Stimulated activated CD4-positive, alpha-beta T cell treated with anti-CD3 and anti-CD28 coated beads, TNF-alpha, amount 100 ng/mL, for 4 hours (primary cell): ENCODE measurements at places on chromosomes 4 and X.

GRCh38 chr4:67124716-67125115, 420.6 kb downstream of the CENPC start:
- no peak for DNase-seq

GRCh38 chrX:154459832-154460231, 1.8 kb downstream of the PLXNA3 start:
- DNase-seq: no peak

DNA sequence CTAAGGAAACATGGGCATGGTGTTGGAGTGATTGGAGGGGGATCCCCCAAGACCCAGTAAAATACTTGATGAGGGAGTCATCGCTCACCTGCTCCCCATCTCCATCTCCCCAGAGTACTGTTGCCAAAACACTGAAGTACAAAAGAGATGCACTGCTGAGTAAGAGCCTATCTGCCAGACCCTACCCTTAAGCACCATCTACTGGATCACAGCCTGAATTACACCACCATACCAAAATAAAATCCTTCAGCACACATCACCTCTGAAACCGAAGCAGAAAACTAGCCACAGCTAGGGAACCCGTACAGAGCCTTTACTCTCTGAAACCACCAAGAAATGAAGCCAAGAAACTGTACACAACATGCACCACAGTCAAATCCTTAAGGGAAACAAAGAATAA, 466.3 kb upstream of the ACTRT1 start:
- DNase-seq: no peak

- DNase-seq: no peak
Measured at GRCh38 chr4:155954118-155954685, 536 bp upstream of the CTSO start.

DNA sequence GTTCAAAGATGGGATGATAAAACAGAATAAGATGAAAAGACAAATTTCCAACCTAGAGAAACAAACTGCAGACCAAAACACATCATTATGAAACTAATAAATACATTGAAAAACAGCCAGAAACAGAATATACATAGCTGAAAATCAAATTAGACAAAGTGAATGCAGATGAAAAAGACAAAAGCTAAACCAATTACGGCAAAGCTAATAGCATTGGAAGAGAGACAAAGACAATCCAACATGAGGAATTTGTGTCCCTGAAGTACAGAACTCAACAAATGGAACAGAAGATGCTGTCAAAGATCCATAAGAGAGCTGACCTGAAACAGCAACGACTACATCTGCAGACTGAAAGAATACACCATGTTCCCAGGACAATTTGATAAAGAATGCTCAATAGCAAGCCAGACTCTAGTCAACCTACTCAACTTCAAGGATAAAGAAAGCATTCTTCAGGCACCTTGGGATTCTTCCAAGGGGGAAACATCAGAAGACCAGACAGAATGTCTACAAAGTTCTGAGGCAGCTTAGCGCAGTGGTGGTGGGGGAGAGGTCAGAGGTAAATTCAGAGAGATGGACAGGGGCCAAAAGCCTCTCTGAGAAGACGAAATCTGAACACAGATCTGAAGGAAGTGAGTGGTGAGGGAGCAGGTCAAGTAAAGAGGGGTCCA, 27.4 kb upstream of the IRAK1 start:
- DNase-seq: no peak

DNA sequence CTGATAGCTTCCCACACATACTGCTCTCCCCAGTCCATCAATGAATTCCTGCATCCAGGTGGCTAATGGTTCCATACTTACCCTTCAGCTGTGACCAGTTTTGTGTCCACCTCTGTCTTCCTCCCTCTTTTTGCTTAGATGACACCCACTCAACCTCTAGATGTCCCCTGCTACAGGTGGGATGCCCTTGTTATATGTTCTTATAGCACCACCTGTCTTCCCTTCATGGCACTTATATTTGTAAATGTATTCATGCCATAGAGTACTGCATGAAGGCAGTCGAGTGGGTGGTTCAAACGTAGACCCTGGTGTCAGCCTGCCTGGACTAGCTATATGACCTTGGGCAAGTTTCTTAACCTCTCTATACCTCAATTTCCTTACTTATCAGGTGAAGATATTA, 6.5 kb upstream of the USP46 start:
- no peak for DNase-seq

GRCh38 chr4:11338956-11339782, 89.5 kb downstream of the HS3ST1 start:
- no peak for DNase-seq

DNA sequence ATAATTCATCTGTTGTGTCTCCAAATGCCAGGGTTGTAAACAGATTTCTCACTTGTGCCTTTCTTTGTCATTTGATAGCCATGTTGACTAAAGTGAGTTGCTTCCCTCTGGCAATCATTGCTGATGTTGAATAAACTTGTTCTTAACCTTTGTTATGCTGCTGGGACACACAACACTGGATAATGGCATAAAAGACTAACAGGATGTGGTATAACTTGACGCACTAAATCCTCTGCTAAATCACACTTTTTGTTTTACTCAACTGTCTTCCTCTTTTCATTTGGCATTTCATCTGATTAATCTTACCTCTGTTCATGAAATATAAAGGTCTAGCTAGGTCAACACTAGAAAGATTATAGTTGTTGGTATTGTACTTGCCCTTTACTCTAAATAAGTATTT, 17.6 kb upstream of the CXCL5 start:
- DNase-seq: no peak
